ENCODE measurements at places on chromosomes 2 and 18.
A peak's percentile ranks its signal among the peaks of the same experiment; 100 is the strongest.

GRCh38 chr18:21853016-21853415, 112.4 kb downstream of the MIB1 start:
- DNase-seq: peak; percentile 6

- no peak for DNase-seq
These were observed 632.5 kb downstream of the BCL11A start for GRCh38 chr2:59920961-59921360.

DNA sequence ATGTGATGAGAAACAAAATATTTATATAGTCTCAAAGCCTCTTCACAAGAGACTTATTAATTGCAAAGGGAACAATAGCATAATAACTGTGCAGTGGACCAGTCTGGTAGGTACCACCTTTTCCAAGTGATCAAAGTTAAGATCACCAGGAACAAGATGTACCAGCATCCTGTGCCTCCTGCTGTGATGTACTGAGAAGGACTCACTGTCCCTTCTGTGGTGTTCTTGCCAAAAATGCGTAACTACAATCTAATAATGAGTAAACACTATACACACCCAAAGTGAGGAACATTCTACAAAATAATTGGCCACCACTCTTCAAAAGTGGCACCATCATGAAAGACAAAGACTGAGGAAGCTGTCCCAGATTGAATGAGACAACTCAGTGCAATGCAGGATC, 14.5 kb downstream of the GNLY start:
- no peak for DNase-seq

DNA sequence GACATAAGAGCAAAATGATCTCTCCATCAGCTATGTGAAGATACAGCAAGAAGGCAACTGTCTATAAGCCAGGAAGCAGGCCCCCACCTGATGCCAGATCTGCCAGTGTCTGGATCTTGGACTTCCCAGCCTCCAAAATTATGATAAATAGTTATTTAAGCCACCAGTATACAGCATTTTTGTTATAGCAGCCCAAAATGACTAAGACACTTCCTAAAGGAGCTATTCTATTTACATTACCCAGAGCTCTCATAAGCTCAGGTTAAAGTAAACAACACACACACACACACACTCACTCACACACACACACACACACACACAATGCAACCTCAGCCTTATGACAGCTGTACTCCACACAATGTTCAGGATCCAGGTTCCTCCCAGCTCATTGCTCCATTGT, 5.7 kb upstream of the YPEL5 start:
- no peak for DNase-seq

DNA sequence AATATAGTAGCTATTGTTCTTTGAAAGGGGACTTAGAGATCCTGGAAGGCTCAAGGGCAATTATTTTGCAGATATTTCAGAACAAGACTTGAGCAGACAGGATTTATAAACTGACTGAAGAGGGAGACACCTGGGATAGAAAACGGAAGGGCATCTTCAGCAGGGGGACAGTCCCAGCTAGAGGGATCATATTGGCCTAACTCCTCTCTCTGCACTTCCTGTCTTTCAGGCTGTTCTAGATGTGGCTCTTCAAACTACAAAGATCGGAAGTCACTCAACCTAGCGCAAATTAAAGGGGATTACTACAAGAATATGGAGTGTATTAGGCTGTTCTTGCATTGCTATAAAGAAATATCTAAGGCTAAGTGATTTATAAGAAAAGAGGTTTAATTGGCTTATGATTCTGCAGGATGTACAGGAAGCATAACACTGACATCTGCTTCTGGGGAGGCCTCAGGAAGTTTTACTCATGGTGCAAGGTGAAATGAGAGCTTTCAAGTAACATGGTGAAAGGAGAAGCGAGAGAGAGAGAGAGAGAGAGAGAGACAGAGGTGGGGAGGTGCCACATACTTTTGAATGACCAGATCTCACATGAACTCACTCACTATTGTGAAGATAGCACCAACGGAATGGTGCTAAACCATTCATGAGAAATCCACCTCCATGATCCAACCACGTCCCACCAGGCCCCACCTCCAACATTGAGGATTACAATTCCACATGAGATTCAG, 5.3 kb upstream of the CTIF start:
- no peak for DNase-seq

DNA sequence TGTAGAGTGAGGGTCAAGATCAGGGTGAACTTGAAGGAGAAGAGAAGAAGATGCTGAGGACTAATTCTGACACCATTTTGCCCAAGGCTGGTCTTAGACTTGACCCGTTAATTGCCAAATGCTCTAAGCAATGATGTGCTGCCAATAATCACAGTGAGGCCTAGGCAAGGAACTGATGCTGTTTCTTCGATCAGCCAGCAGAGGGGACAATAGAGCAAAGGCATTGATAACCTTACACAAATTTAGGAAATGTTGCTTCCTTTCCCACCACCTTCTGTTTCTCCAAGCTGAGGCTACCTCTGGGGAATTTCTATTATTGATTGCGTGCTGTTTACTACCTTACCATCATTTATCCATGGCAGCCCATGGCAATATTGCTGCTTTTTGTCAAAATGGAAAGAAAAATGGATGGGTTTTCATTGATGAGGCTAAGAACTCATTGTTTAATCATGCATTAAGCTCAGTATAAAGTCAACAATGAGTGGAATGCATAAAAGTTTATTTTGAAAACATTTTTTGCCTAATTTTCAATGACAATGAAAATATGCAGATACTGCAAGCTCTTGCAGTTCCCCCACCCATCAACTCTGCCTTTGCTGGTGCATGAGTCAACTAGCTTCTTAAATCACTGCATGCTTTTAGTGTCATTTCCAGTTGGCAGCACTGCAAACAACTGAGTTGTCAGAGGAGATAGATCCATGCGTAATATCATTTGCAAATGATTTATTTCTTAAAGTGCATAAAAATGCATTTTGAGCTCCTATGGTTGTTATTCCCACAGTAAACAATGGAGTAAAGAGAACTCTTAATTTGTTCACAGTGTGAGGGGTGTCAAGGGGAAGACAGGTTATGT, 116.4 kb upstream of the NYAP2 start:
- DNase-seq: no peak

- DNase-seq: no peak
These were observed 29.6 kb upstream of the RPRD1A start for GRCh38 chr18:36096955-36097354.

- DNase-seq: no peak
These were observed 19.8 kb downstream of the RAB27B start for GRCh38 chr18:54848121-54848520.

GRCh38 chr2:227460833-227461232, 11.1 kb upstream of the AGFG1 start:
- DNase-seq: no peak

DNA sequence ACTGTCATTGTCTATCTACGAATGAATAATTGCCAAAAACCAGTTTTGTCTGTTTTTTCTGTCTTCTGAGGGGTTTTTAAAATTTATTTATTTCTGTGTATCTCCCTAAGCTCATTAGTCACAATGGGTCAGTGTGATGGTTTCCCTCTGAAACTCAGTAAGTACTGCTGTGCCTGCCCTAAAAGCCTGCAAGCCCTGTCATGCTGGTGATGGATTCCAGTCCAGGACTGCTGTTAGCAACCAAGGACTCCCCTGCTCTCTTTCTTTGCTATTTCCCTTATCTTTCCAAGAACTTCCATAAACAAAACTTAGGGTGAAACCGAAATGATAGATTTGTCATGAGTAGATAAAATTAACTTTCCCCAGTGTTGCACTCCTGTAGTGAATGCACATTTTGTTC, 11.8 kb upstream of the DSG2 start:
- no peak for DNase-seq

- DNase-seq: peak; percentile 50
These were observed 588.4 kb downstream of the ARHGAP15 start for GRCh38 chr2:143717536-143718168.

- DNase-seq: no peak
These were observed 188.8 kb downstream of the SETBP1 start for GRCh38 chr18:44869533-44869932.

DNA sequence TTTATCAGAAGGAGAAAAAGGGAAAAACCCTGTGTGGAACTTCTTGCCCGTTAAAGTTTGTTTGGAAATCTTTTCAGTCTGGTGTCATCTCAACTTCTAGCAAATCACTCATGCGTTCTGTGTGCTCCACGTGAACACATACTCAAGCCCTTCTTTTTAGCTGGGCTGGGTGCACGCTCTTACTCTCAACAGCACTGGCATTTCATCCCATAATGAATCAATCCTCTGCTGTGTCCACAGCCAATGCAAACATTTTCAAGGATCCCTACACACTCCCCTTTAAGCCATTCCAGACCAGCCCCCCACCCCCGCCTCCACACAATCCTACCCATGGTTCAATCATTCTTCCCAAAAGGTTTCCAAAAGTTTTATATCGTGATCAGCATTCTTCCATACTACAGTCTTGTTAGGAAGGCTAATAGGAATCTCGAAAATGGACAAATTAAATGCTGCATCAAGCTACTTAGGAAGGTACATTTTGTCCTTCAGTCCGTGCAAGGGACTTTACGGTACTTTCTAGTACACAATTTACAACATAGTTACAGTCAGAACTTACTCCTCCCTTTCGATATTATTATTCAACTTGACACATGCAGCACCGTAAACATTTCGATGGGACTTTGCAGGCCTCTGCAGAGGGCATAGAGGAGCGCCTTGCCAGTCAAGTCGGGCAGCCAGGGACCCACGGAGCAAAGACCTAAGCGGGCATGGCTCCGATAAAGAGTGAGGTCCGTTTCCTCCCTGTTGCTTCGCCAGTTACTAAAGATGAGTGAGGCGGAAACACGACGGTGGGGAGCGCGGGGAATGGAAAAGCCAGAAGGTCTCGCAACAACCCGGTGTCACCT, 1.4 kb downstream of the PTGR3 start:
- no peak for DNase-seq

GRCh38 chr2:11446733-11447248, 19.2 kb downstream of the E2F6 start:
- peak; percentile 38 for DNase-seq

GRCh38 chr2:10903861-10904210, 7.9 kb upstream of the KCNF1 start:
- no peak for DNase-seq

GRCh38 chr2:22822835-22823234, 562.1 kb upstream of the KLHL29 start:
- no peak for DNase-seq

- no peak for DNase-seq
These were observed 61.6 kb downstream of the SOWAHC start for GRCh38 chr2:109675666-109676345.

DNA sequence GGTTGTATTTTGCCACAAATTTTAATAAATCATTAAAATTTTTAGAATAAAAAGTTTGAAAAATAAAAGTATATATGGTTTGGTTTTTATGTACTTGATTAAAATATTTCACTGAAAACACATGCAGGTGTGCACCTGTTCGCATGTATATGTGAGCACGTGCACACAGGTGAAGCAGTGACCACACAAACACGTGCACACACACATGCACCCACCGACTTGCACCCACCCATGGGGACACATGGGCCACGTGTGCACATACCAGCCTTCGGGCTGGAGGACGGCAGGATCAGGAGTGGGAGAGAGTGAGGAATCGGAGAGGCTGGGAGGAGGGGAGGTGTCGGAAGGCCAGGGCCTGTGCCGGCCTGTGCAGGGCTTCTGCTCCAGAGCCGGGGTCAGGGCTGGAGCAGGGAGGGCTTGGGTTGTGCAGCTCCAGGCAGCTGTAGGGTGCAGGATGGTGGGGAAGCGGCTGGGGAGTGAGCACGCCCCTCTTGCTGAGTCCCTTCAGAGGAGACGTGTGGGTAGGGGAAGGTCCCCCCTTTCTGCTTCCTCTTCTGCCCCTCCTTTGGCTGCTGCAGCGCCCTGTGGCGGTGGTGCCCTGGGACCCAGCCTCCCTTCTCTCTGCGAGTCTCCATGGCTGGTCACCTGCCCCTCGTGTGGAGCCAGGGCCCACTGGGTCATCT, 106.9 kb upstream of the HDAC4 start:
- no peak for DNase-seq

GRCh38 chr2:177187631-177188312, 24.8 kb upstream of the HNRNPA3 start:
- no peak for DNase-seq

DNA sequence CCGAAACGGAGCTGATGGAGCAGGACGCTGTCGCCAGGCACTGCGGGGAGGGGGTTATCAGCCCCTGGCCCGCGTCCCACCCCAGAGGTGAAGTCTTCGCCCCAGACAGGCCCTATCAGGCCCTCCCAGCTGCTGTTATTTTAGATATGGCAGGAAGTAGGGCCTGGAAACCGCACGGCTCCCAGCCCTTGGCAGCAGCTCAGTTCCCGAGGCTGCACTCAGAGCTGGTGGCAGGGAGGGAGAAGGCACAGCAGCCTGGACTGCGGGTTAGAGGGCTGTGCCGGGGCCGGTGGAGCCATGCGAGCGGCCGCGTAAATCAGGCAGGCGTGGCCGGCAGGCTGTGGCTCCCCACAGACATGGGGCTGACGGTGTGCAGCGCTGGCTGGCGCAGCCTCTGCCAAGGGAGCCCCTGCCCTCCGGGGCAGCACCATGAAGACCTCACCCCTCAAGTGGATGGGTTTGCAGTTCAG, 111.4 kb downstream of the NFATC1 start:
- peak; percentile 53 for DNase-seq

DNA sequence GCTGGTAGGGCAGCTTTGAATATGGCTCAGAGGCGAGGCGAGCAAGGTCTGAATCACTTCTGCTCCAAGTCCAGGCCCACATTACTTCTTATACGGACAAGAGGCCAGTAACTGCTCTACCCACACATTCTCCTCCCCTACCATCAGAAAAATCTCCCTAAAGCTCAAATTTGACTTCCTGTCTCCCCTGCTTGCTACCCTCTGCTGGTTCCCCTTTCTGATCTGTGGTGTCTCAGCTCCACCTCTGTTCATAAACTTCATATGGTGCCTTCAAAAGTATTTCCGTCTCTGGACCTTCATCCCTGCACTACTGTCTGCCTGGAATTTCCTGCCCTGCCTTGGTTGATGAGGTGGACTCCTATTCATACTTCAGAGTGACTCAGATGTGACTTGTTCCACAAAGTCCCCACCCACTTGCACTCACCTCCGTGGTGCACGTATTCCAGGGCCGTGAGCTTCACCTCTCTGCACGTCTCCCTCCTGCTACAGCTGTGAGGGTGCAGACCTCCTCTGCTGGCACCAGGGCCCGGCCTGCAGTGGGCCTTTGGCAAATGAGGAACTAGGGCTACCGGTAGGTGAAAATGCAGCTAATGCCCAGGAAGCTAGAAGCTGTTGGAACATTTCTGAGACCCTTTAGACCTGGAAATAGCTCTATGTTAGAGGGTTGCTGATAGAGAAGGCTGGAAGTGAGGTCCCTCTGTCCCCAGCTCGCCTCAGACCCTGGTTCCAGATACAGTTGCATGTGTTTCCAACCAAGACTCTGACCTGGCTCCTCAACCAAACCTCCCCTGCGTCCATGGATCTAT, 24.6 kb upstream of the KCMF1 start:
- DNase-seq: no peak

- no peak for DNase-seq
These were observed 61.6 kb upstream of the TGFA start for GRCh38 chr2:70615222-70615621.

- DNase-seq: no peak
These were observed 327.6 kb upstream of the KCNJ3 start for GRCh38 chr2:154370873-154371272.

Data from right lung (tissue), 10 donors.